ENCODE measurements at places on chromosomes 11 and 22.

- peak; percentile 74 for DNase-seq
Measured at GRCh38 chr11:102225689-102226568, 91.4 kb upstream of the BIRC3 start.

GRCh38 chr11:45725121-45725520, 59.7 kb upstream of the CHST1 start:
- no peak for DNase-seq

DNA sequence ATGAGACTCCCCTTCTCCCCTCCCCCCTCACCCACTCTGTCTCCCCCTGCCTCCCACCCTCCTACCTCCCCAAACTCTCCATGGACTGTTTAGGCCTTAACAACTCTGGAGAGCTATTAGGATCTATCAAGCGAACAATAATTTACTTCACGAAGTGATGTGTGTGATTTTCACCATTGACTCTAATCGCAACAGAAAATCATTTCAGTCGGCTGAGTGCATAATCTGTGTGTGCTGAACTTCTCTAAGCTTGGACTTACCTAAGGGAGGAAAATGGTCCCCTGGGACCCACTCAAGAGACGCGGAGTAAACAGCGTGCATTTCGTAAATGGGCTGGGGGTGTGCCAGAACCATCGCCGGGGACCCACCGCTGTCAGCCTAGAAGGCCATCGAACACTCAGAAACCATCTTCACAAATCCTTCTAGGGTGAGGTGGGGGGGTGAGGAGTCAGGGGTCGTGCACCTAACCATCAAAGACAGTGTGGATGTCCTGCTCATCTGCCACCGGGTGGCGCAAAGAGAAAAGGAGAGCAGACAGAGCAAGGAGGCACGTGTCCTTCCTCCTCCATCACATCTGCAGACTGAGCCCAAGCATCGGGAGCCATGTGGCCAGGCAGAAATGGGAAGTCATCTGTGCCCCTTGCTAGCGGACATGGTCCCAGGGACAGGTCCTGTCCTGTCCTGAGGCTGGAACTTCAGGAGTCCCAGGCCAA, 62.1 kb upstream of the NUP50 start:
- no peak for DNase-seq

- no peak for DNase-seq
Measured at GRCh38 chr11:65571940-65572339, 398 bp upstream of the FAM89B start.

DNA sequence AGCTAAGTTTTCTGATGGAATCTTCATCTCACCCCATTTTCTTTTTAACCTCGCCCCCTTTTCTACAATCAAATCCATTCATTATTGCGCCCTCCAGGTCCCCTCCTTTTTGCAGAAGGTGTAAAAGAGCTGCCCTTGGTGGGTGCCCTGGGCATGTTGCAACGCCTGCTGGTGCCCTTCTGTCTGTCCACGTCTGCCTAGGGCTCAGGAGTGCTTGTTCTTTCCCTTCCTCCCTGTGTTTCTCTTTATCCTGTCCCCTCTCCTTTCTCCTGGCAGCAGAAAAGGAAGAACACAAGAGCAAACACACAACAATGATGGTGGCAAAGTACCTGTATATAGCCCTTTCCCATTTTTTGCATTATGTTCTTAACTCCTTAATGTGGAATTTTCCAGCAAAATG, 6.2 kb upstream of the TLCD5 start:
- DNase-seq, result no peak

DNA sequence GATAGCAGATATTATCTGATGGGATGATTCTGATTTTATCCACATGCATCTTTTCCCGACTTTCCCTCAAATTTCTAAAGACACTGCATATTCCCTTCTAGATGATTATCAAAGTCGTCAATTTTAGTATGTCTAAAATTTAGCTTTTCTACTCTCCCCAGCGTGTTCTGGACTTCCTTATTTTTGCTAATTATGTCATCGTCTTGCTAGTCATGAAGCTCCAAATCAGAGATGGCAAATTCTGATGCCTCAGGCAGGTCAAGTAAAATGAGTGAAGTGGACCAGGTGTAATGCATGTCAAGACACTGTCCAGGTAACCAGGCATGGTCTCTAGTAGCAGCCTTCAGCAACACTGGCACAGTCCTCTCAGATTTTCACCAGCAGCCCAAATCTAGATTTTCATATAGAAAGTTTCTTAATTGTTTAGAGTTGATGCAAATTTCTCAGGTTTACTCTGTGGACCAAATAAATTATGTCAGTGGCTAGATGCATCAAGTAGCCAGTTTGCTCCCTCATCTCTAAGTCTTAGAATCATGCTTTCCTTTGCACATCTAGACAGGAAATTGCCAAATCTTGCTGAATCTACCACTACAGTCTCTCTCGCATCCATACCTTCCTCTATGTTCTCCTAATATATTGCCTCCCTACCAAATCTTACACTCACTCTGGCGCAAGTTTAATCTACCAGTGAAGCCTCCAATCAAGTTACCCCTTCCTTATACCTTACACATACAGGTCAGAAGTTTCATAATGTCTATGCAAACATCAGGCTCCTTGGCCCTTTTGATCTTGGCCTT, 10.6 kb downstream of the HSD17B12 start:
- DNase-seq, result no peak

GRCh38 chr11:117544130-117544800, 216.6 kb downstream of the CEP164 start:
- no peak for DNase-seq

- no peak for DNase-seq
Measured at GRCh38 chr11:124863826-124864165, 1.4 kb upstream of the ROBO3 start.

DNA sequence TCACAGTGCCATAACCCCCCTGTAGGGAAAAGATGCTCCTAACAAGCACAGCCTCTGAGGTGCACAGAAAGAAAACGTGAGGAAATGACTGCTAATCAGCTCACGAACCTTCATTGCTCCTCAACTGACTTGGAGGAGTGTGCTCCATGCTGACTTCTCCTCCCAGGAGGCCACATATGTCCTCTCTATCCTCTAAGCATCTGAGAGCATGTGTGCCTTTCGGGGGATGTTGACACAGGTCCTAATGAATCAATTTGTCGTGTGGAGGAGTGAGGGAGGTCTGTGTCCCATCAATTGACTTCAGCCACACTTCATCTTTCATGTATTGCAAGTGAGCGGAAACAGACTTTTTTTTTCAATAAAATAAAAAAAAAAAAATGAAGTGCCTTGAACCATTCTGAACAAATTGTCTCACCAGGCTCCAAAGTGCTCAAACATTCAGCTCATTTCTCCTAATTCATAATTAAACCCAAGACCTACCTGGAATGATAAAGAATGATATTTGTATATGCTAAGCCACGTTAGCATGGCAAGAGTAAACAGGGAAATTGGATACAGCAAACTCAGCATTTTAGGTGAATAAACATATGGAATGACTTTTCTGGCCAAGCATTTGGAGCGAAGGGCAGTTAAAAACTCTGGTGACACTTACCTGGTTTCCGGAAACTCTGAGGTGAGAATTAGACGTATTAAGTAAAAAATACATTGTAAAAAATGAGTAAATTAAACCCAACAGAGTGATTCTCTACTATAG, 317.6 kb upstream of the FAT3 start:
- DNase-seq, result no peak

Data from HS-27A (cell line).